ENCODE measurements at places on chromosomes 4 and X.
A peak's percentile ranks its signal among the peaks of the same experiment; 100 is the strongest.

GRCh38 chr4:173591760-173592159 lies 61.7 kb upstream of the HAND2 start:
- no peak for DNase-seq

DNA sequence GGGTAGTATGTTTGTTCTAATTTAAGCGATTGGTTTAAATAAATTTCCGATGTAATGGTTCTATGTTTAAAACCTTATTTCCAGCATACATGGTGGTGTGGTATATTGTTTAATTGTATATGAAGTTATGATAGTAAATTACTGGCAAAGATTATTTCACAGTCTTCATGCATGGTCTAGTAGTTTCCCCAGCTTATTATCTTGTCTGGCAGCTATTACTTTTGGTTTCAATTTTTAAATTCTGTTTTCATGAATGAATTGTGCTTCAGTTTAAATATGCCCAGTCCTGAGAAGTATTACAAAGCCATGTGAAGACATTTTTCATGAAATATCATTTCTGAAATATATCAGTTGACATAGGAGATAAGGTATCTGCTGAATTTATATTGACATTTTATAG lies 6.3 kb downstream of the ALG13 start:
- DNase-seq: no peak

DNA sequence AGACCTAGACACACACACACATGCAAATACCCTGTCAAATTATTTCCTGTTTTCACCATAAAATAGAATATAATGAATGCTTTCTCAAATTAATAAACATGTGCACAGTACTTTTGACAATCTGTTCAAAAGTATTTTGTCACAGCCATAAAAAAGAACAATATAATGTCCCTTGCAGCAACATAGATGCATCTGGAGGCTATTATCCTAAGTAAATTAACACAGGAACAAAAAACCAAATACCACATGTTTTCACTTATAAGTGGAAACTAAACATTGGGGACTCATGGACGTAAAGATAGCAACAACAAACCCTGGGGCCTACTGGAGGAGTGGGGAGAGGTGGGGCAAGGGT lies 15.5 kb downstream of the RAB40A start:
- DNase-seq: no peak

DNA sequence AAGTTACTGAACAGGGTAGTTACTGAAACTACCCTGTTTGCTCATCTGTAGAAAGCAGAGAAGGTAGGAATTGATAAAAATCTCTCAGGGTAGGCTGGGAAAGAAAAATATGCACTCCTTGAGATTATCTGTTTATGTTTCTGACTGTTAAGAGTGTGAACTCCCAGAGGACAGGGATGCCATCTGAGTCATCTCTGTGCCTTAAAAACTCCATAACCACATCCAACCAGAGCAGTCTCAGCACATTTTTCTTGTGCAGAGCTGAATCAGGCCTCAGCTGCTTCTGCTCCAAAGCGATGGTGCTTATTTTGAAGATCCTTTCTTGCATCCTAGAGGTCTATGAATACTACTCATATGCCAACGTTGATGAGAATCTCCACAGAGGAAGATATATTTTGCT lies 9.9 kb downstream of the CENPVL3 start:
- DNase-seq: no peak

DNA sequence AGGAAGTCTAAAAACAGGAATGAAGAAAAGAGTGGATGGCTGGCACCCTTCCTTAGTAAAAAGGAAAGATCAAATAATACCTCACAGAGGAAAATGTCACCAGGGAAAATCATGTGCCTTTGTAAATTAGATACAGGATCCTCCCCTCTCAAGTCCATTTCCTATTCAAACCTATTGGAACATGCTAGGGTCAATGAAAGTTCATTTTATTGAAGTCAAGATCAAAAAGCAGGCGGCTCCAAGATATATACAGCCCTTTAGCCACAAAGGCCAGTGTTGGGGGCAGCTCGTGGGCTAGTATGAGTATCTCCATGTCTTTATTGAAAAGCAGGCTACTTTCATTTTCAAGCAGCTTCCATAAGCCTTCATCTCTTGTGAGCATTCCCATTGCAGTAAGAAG lies 141.1 kb downstream of the QDPR start:
- no peak for DNase-seq

DNA sequence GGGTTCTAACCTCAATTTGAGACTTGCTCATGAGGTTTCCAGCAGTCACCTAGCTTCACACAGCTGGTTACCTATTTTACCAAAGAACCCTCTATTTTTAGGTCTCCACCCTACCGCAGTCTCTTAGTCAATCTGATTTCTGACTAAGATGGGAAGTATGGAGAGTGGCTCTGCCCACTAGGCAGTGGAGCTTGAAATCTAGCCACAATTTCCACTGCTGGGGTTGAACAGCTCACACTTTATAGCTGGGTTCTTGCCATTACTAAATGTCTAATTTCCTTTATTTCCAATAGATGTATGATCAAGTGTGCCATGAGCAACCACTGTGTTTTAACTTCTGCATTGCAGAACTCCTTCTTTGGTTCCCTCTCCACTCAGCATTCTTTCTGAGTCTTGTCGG lies 43.1 kb downstream of the GASK1B start:
- DNase-seq: no peak

- no peak for DNase-seq
Measured at GRCh38 chr4:180160195-180160983, 2082.8 kb upstream of the TENM3 start.

DNA sequence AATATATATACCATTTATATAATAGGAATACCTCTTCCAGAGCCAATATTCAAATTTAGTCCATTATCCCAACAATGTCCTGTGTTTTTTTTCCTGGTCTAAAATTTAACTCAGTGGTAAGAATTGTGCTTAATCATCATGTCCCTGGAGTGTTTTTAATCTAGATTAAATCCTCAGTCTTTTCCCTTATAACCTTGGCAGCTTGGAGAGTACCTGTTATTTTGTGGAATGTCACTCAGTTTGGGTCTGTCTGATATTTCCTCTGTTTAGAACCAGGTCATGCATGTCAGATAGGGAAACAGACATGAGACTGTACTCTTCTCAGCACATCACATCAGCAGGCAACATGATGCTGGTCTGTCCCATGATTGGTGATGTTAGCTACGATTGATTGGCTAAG lies 96.6 kb downstream of the HPGD start:
- no peak for DNase-seq

DNA sequence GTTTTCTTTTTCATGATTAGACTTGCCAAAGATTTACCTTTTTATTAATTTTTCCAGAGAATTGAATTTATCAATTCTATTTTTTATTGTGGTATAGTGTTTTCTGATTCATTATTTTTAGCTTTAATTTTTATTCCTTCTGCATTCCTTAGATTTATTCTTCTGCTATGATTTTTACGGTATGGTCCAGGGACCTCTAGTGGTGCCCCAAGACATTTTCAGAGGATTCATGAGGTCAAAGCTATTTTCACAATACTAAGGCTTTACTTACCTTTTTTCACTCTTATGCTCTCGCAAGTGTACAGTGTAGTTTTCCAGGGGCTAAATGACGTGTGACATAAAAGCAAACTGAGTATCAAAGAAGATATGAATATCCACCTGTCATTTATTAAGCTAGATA lies 8.0 kb downstream of the RADX start:
- no peak for DNase-seq

- DNase-seq: no peak
Measured at GRCh38 chr4:89296896-89297295, 10.7 kb downstream of the GPRIN3 start.

GRCh38 chrX:55778322-55778721 lies 60.8 kb downstream of the RRAGB start:
- DNase-seq: no peak

DNA sequence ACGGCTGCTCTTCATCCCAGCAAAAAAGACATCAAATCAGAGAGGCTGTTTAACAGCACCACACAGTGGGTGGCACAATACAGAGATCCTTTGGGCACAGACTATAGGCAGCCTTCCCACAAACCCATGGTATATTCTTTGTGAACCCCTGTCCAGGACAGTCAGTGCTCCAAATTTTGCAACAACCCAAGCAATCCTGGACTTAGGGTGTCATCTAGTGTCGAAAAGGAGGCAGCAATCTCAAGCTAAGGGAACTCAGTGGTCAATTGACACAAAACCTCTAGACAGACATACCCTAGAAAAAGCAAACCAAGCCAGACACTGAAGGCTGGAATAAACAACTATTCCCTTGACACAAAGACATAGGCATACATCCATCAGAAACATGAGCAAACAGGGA lies 137.4 kb downstream of the BMP15 start:
- DNase-seq: no peak

- no peak for DNase-seq
Measured at GRCh38 chrX:97332963-97333362, 449.3 kb downstream of the RPA4 start.

DNA sequence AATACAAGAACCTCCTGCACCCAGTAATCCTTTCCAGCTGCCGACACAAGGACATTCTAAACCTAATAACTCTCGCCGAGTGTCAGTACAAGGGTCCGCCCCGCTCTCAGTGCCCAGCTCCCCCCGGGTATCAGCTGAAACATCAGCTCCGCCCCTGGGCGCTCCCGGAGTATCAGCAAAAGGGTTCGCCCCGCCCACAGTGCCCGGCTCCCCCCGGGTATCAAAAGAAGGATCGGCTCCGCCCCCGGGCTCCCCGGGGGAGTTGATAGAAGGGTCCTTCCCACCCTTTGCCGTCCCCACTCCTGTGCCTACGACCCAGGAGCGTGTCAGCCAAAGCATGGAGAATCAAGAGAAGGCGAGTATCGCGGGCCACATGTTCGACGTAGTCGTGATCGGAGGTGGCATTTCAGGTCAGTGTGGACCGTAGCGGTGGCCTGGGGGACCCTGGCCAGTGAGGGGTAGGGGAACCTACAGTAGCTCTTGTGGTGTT lies at the start of gene MAOA:
Gene MAOA, plus strand, starts transcription at position 295 of the 490 bp plus-strand sequence. Its CDS starts 43 bp downstream, at position 338.
- DNase-seq: peak; percentile 70

DNA sequence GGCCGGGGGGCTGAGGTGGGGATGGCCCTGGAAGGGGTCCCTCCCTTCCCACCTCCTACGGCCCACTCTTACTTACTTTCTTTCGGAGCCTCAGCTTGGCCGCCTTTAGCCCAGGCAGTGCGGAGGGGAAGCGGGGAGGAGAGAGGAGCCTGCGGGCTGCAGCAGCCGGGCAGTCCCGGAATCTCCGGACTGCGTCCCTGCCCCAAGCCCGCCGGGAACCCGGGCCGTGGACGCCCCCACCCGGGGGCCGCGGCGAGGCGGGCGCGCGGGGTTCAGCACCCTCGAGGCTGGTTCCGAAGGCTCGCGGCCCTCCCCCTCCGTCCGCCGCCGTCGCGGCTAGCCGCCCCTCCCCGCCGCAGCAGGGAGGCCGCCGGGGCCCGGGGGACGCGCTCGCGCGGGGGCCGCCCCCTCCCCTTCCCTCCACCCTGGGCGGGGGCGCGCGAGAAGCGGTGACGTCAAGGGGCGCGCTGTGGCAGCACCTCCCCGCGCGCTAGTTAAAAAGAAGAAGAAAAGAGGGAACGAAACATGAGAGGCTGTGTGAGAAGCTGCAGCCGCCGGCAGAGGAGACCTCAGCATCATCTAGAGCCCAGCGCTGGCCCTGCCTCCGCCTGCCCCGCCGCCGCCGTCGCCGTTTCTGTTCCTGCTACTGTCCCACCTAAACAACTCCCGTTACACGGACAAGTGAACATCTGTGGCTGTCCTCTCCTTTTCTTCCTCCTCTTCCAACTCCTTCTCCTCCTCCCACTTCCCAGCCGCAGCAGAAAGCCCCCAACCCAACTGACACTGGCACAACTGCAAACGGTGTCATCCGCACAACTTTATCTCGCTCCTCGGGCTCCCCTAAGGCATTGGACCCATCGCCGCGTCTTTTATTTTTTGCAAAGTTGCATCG lies at the start of gene HHIP:
Gene HHIP, plus strand, starts transcription at position 526 of the 892 bp plus-strand sequence. CDS start 520 bp downstream, outside the sequence.
- DNase-seq: peak; percentile 35

GRCh38 chr4:2394528-2394927 lies 23.9 kb downstream of the ZFYVE28 start:
- no peak for DNase-seq

- DNase-seq: no peak
Measured at GRCh38 chrX:130552444-130553073, 150.8 kb downstream of the RBMX2 start.

GRCh38 chr4:56375458-56375857 lies 11.8 kb downstream of the AASDH start:
- no peak for DNase-seq

DNA sequence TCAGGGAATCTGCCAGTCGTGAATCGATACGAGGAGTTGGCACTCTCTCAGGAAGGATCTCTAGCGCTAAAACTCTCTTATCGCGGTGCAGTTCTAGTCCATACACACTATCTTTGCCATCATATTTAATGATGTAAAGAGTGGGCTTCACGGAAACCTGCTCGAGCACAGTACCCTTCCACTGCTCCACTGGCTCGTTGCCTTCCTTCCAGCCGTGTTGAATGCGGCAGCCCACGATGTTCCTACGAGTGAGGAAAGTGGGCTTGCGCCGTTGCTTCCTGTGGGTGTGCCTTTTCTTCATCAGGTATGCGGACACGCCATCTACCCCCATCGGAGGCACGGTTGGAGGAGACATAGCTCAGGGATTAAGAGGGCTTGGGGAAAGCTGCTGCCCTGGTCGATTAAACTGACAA lies 661 bp downstream of the SPIN4 start:
- peak; percentile 17 for DNase-seq

DNA sequence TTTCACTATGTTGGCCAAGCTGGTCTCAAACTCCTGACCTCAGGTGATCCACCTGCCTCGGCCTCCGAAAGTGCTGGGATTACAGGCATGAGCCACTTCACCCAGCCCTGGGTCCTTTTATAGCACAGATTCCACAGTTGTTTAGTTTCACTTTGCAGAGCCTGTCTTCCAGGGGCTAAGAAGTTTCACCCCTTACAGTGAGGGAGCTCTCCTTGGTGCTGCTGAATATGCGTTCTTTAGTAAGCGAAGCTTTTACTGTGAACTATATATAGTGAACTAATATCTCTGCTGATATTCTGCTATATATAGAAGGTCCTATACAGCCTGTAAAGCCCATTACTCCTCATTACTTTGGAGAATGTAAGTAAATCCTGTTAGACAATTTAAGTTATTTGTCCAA lies 4.2 kb downstream of the TCEAL6 start:
- no peak for DNase-seq

- no peak for DNase-seq
Measured at GRCh38 chr4:181225616-181226261, 1017.5 kb upstream of the TENM3 start.

- no peak for DNase-seq
Measured at GRCh38 chr4:79078339-79078738, 139.1 kb upstream of the PAQR3 start.

DNA sequence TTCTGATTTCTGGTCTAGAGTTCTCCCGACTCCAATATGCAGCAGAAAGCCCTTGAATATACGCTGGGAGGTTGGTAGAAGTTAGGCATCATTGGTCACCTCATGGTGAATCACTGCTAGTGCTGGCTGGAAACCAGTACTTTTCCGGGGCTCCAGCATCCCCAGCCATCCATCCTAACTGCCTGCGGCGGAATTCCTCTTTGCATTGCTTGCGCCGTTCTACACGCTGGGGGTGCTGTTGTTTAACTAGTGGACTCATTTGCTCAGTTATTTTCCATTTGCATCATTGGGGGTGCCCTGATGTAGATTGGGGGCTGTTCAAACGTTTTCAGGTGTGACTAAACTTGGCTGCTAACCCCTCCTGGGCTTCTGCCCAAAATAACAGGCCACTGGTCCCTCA lies 23.3 kb upstream of the GPR50 start:
- DNase-seq: peak; percentile 30

GRCh38 chr4:26074712-26075430 lies 160.9 kb downstream of the SMIM20 start:
- no peak for DNase-seq

- DNase-seq: no peak
Measured at GRCh38 chr4:3740256-3740655, 25.9 kb upstream of the ADRA2C start.

Measured in amygdala (tissue), 56 donors.